Fibroblast of the aortic adventitia (primary cell): ENCODE measurements at places on chromosomes 4 and X.

DNA sequence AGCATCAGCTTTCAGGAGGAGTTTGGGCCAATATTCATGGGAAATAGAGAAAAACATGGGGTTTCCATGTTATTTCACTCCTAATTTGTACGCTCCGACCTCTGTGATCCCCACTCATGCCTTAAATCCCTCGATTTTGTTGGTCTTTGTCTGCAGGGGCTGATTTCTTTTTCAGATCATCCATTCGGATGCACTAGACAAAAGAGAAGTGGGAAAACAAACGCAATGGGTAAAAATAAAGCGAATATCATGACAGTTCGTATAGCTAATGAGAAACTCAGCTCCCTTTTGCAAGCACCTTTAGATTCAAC, 139.1 kb upstream of the PLAC1 start:
- no peak for DNase-seq

DNA sequence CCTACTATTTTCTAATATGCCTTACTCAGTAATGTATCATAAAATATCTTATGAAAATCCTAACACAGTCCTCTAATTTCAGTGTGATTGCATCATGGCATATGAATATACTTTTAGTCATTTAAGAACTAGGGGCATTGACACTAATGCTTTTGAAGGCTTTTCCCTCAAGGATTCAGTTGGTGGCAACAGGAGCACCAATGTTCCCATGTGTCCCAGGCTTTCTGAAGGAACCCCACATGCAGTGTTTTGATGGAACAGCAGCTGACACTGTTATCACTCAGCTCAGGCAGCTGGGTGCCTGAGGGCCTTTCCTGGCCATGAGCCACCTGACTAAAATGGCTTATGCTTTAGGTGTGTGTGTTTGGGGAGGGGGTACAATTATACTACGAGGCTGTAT, 348.3 kb downstream of the ARHGAP24 start:
- peak; percentile 84 for DNase-seq

DNA sequence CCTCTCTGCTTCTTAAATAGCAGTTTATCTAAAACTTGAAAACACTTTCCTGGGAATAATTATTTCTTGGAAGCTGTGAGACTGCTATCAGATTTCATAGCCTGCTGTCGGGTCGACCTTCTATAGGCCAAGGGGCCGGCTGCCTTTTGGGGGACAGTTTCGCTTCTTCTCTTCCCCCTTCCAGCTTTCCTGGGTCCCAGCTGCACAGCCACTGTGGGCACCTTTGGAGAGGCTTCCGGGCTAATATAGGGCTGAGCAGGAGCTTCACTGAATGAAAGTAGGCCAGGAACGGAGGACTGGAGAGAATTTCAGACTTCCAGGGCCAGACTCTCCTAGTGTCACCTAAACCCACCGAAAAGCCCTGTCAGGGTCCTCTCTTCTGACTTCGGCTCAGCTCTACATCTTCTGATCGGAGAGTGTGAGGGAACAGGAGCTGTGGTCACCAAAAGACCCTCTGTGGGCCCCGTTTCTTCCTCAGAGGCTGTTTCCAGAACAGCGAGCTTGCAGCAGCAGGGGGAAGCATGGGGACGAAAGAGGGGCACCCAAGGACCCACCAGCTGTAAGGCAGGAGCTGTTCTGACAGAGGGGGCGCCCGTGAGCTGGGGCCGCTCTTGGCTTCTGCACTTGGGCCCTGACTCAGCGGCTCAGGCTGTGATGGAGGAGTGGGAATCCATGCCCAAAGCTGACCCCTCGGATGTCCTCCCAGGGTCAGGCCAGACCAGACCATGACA, 620.6 kb downstream of the BCOR start:
- no peak for DNase-seq

- peak; percentile 81 for DNase-seq
Observed at GRCh38 chr4:125323654-125324053, 8.9 kb downstream of the FAT4 start.
